ENCODE measurements at places on chromosomes 4 and X.

GRCh38 chr4:166091912-166092510 lies 219.0 kb downstream of the TLL1 start:
- DNase-seq = no peak

DNA sequence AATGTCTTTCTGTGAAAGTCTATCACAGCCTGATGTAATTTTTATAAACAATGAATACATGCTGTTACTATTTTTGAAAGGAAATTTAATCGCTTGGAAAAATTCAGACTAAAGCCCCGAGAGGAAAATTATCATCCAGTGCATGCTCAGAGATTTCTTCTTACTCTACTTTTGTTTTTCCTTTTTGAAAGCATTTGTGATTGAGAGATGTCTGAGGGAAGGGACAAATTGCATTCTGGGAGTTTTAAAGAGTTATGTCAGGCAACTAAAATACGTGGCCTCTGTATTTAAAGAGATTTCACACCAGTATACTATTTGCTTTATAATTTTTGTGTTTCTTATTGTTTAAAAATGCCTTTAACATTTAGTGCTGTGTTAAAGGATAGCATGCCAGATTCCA lies 1.4 kb upstream of the ZFX start:
- no peak for DNase-seq

DNA sequence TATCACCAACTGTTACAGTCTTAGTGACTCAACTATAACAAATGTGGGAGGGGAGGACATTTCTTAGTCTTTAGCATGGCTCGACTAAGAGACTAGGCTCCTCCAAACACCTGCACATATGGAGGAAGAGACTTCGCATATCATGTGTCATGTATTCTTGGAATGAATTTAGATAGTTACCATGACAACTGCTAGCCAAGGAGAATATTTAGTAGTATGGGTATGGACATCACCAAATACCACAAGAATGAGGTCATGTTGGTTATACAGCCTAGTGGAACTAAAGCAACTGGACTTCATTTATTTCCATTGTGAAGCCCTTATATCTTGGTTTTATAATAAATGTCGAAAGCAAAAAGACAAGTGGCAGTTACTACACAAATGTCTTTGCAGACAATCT lies 512.3 kb downstream of the CFAP47 start:
- DNase-seq = no peak

GRCh38 chrX:142149919-142150318 lies 55.2 kb downstream of the MAGEC2 start:
- DNase-seq = no peak

DNA sequence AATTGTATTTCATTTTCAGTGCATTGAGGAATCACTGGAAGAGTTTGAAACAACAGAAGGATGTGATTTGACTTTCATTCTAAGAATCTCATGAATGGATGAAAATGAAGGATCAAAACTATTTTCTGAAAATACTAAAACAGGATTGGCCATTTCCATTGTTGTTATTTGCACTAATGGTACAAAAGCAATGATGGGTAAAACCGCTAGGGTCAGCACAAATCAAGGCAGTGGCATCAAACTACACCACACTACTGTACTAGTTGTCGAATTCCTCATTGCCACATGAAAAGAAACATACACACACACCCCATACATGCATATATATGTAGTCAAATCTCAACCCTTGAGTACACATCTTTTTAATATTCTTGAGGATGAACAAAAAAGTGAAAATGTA lies 24.7 kb upstream of the CENPVL3 start:
- no peak for DNase-seq

DNA sequence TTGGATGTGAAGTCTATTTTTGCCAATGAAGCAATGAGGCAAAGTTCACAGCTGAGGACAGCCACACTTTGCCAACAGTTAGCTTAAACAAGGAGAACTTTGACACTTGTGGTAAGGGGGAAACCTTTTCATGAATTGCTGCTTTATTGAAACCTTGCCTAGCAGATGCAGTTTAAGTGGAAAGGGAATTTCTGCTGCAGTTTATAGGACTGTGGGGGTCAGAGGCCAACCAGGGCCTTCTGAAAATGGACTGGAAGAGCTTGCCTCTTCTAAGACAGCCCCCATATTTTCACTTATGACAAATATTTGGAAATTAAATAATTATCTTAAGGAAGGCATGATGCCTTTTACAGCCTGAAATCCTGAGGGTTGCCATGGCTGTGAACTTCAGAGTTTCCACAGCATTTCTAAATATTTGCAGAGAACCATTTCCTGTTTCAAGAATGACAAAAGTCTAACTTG lies 550.3 kb downstream of the RAB28 start:
- DNase-seq = no peak

GRCh38 chr4:144757969-144758368 lies 112.0 kb downstream of the HHIP start:
- no peak for DNase-seq

GRCh38 chr4:128979934-128980333 lies 113.4 kb downstream of the SCLT1 start:
- peak; percentile 18 for DNase-seq

- no peak for DNase-seq
These were observed 32.4 kb downstream of the EGF start for GRCh38 chr4:109945056-109945455.

DNA sequence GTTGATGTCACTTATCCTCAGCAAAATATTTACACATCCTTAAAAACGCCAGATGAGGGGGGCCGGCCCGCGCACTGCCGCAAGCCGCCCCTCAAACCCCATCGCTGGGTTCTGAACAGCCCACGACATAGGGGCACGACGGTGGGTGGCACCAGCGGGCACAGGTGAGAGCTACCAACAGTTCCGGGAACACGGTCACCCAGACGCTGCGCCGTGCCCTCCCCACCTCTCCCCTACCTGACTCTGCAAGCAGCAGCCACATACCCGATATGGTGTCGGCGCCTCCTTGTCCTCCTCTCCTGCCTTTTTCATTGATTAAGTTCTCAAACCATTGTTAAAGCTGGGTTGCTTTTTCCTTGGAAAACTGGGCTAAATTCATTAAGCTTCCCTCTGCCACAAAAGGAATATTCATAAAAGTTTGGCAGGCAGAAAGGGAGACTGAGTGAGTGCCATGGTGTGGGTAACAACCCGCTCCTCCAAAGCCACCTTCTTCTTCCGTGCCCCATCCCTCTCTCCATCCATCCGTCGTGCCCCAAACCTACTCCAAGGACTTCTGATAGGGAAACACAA lies 1.4 kb downstream of the RAI2 start:
- no peak for DNase-seq

DNA sequence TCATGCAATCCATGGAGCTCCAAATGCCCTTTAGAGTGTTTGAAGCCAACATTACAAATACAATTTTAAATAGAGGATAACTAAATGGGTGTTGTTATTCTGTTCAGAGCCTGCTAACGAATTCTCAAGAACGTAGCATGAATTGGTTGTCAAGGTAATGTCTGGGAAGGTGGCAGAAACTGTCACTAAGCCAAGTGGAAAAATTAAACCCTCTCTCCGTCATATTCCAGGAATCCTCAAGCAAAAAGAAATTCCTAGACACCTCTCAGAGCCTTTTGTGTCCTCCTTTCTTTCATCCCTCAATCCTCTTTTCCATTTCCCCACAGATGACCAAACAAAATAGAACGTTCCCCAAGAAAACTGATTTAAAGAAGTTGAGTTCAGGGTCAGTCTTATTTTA lies 204.0 kb downstream of the MID1 start:
- DNase-seq = no peak

DNA sequence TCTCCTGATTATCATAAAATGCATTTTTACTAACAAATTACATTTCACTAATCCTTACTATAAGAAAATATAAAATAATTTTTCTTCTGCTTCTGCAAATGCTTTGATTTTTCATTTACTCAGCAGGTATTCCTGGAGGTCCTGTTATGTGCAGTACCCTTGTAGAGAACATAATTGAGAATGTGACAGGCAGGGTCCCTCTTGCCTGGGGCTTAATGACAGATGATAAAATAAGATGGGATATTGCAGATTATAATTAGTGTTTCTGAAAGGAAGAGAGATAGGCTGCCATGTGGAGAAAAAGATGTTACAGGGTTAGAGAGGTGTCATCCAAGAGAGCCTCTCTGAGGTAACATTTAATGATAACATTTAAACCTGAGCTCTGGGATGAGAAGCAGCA lies 128.9 kb downstream of the MAD2L1 start:
- no peak for DNase-seq

DNA sequence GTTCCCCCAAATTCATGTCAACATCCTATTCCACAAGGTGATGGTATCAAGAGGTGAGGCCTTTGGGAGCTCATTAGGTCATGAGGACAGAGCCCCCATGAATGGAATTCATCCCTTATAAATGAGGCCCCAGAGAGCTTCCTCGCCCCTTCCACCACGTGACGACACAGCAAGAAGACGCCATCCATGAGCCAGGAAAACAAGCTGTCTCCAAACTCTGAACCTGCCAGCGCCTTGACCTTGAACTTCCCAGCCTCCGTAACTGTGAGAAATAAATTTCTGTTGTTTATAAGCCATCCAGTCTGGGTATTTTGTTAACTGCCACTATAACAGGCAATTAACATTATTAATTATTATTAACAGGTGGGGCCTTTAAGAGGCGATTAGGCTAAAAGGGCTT lies 5.8 kb downstream of the AGA start:
- DNase-seq = no peak

DNA sequence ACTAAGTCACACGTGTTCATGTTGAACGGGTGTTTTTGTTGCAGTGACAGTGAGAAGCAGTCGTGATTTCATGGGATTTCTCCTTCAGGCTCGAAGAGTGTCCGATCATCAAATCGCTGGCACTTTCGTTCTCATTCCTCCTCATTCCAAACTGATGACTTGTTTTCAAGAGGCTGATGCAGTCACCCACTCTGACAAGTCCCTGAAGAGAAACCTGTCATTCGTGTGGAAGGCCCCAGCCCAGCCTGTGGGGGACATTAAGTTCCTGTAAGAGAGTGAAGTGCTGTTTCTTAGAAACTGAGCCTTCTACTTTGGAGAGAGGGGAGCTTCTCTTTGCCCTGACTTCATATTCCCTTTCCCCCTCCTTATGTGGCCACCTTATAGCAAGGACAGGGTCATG lies 8.0 kb downstream of the REELD1 start:
- DNase-seq = no peak

DNA sequence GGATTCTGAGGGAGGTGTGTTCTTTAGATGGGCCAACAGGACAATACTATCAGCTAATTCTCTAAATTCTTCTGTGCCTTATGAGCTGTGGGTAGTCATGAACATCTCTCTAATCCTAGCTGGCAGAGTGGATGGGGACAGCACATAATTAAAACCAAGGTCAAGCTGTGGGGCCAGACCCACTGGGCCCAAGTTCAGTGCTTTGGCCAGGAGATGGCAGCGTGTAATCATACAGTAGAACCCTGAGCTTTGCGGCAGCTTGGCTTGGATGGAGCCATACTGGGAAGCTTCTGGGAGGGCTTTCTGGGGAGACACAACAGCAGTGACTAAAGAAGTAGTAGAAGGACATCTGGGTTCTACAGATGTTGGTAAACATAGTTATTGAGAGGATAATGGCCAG lies 140.3 kb upstream of the CXCL13 start:
- no peak for DNase-seq

DNA sequence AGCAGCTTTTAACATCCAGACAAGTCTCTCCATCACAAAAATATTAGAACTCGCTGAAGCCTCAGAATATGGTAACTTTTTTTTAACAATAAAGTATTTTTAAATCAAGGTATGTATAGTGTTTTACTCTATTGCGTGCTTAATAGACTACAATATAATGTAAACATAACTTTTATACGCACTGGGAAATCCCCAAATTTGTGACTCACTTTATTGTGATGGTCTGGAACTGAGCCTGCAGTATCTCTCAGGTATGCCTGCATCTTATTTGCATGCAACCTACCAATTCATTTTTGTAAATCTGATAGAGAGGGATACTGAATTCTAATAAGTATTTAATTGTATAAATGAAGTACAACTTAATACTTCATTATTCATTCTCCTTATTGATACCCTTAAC lies 823.5 kb downstream of the ADGRL3 start:
- DNase-seq = no peak

DNA sequence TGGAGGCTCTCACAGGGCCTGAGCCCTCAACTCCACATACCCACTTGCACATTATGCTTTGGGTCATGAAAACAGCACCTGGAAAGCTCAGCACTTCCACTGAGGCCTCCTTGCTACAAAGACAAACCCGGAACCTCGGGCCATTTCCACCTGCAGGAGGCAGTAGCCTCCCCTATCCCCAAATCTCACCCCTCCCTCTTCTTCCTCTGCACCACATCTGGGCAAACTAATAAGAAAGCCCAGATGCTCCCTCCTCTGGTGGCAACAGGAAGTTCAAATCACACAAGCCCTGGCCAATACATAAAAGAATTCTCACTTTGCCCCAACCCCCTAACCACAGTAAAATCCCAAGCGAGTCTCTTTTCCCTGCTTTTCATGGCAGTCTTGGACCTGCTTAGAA lies 136.4 kb downstream of the MAPK10 start:
- DNase-seq = peak; percentile 30
